ENCODE measurements at places on chromosomes 11 and 22.

GRCh38 chr11:108926171-108926840 lies 261.4 kb downstream of the DDX10 start:
- H3K27me3 ChIP-seq = no peaks in the 10 kb centered on the region
- no peak overlapping the region for H3K4me3 ChIP-seq
- no peaks in the 10 kb centered on the region for H3K36me3 ChIP-seq
- no peak overlapping the region for H3K27ac ChIP-seq
- no peak for DNase-seq
- H3K4me1 ChIP-seq = peaks cover 9% of the 10 kb centered on the region

GRCh38 chr11:64352099-64352994 lies 6.6 kb upstream of the RPS6KA4 start:
- no peaks in the 10 kb centered on the region for H3K4me1 ChIP-seq
- no peak for DNase-seq
- H3K4me3 ChIP-seq = no peak overlapping the region
- no peak overlapping the region for H3K27ac ChIP-seq
- H3K36me3 ChIP-seq = no peaks in the 10 kb centered on the region

DNA sequence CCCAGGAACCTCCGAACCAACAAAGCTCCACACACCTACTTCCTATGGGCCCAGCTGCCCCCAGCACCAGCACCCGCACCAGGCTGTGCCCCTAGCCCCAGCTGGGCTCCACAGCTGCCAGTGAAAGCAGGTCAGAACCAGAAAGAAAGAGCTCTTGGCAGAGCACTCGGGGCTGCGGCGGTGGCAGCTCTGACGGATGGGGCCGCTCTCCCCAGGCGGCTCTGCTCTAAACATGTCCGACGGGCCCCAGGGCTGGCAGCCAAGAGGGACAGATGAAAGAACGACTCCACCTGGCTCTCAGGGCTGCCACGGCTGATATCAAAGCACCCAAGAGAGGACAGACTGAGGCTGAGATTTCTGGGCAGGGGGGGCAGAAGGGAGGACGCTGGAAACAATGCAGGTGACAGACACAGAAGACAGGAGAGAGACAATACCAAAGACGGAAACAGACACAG lies 25.7 kb downstream of the LRFN4 start:
- peak; percentile 60 for DNase-seq
- H3K4me1 ChIP-seq = peaks cover 9% of the 10 kb centered on the region
- H3K36me3 ChIP-seq = no peaks in the 10 kb centered on the region
- peak overlapping the region; percentile 71 for H3K27ac ChIP-seq

- DNase-seq = no peak
- peaks cover 16% of the 10 kb centered on the region for H3K4me1 ChIP-seq
- H3K4me3 ChIP-seq = no peak overlapping the region
- H3K27ac ChIP-seq = peak overlapping the region; percentile 66
These were observed 45.1 kb downstream of the PTPRJ start for GRCh38 chr11:48025293-48025983.

- H3K36me3 ChIP-seq = no peaks in the 10 kb centered on the region
- no peaks in the 10 kb centered on the region for H3K27me3 ChIP-seq
- H3K4me1 ChIP-seq = no peaks in the 10 kb centered on the region
- no peak for DNase-seq
- H3K4me3 ChIP-seq = no peak overlapping the region
These were observed 566.4 kb downstream of the METTL15 start for GRCh38 chr11:28674433-28675103.

DNA sequence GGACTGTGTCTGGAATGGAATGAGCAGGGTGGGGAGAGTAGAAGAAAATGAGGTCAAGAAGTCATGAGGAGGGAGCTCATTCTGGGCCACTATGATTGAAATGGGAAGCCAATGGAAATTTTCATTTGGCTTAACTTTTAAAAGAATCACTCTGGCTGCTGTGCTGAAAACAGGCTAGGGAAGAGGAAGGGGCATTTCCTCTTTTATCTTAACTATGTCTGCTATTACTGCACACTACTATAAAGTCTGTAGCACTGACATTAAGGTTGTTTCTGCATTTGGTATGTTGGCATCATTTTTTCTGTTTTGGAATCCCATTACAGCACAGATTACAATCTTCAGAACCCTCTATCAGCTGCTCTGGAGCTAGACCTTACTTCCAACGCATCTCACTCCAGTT lies 8.2 kb downstream of the PATL1 start:
- H3K36me3 ChIP-seq = peaks cover 2% of the 10 kb centered on the region
- peaks cover under 1% of the 10 kb centered on the region for H3K4me1 ChIP-seq
- no peak overlapping the region for H3K4me3 ChIP-seq
- no peaks in the 10 kb centered on the region for H3K27me3 ChIP-seq
- no peak for DNase-seq

DNA sequence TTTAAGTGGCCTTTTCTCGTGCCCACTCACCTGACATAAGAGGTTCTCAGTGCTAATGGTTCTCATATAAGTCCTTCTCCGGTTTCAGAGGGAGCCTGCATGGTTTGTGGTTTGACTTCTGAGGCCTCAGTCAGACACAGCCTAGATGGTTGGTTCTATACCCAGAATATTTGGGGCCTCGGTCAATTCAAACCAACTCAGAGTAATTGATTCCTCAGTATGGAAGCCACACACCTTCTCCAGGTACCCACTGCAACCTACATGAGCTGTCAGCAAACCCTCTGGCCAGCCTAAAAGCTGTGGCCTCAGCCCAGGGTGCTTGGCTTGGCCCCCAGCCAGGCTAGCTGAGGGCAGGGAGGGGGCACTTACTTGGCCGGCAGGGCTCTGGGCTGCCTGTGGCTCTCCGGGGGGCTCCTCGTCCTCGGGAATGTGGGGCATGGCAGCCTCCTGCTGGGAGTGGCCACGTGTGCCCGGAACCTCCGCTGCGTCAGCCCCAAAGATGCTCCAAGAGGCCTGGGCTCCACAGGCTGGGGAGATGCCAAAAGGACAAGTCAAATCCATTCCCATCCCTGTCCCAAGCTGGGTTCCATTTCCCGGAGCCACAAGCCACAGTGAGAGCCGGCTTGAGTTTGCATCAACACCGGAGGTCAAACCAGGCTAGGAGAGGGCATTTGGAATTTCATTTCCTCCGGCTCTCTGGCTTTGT lies 41.7 kb downstream of the IRAG1 start:
- peak overlapping the region; percentile 47 for H3K27ac ChIP-seq
- no peak overlapping the region for H3K4me3 ChIP-seq
- DNase-seq = no peak
- peaks cover 18% of the 10 kb centered on the region for H3K4me1 ChIP-seq

DNA sequence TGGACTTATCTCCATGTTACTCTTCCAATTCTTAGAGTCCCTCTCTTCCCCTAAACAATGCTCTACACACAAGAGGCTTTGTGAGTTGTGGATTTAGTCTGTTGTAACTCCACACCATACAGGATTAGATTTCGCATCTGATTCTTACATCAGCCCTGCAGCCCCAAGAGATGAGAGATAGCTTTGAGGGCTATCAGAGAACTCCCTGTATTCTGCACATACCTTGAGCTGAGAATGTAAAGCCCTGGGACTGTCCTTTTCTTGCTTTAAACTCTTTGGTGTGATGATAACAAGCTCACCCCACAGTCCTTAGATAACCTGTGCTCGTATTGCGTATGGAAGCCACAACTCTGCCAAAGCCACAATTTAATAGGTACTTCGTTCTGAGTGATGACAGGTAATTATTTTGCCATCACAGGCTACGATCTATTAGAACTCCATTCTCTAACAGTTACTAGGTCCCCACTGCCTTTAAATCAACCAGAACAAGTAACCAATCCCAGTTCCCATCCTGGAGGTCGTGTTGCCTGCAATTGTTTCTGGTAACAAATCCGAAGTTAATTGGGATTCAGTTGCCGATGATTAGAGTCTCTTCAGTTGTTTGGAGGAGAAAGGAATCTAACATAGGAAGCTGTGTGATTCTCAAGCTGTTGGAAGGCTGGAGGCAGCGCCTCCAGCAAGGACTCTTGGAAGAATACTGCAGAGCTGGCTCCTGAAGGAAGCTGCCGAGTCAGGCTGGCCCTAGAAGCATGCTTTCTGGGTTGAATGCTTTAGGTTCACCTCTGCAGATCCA lies 1.3 kb upstream of the PARVG start:
- no peaks in the 10 kb centered on the region for H3K4me1 ChIP-seq
- no peak for DNase-seq
- H3K36me3 ChIP-seq = no peaks in the 10 kb centered on the region
- no peak overlapping the region for H3K27ac ChIP-seq
- peaks cover 15% of the 10 kb centered on the region for H3K27me3 ChIP-seq

DNA sequence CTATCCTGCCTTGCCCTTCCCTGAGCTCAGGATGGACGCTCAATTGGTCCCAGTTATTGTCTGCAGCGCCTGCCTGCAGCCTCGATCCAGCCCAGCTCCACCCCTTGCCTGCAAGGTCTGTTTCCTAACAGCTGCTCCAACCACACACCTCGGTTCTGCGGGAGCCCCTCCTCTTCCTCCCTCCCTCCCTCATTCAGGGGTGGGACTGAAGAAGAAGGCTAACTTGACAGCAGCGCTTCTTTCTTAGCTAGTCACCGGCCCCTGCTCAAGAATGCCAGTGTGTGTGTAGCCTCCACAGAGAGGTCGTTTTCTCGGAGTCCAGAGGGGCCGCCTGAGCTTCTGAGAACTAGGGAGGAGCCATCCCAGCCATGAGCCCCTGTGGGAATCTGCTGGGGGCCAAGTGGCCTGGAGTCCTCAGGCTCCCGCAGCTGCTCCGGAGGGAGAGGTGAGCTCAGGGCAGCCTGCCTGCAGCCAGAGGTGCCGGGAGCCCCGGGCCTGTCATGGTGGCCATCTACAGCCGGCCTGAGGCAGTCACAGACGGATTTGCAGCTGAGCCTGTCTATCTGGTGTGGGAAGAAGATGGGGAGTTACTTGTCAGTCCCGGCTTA lies 36.1 kb downstream of the LIMK2 start:
- peak; percentile 55 for DNase-seq
- H3K27ac ChIP-seq = peak overlapping the region; percentile 42
- H3K27me3 ChIP-seq = no peaks in the 10 kb centered on the region
- H3K4me1 ChIP-seq = peaks cover 30% of the 10 kb centered on the region
- peak overlapping the region; percentile 48 for H3K4me3 ChIP-seq

DNA sequence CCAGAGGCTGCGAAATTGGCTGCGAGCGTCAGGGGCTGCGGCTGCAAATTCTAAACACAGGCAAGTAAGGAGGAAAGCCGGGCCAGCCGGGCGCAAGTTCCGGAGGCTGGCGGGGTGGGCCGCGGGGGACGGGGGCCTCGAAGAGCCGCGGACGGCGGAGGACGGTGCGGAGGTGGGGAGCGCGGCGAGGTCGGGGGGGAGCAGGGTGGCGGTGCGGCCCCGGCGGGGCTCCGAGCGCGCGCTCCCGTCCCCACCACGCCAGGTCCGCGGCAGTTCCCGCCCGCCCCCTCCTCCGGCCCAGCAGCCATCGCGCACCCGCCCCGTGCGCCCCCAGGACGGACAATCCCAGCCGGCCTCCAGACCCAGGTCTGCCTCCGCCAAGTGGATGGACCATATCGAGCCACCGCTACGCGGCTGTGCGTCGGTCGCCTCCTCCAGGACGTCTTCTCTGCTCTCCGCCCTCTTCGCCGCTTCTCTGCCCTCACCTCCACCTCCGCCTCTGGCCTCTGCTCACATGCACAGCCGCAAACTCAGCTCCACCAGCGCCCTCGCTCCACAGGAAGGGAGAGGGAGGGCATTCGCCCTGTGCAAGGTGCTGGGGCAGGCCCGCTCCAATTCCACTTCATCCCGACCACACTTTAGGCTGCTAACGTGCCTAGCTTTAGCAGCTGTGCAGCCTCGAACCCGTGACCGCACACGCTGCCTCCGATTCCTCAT lies 7.2 kb downstream of the ELFN2 start:
- no peaks in the 10 kb centered on the region for H3K36me3 ChIP-seq
- no peaks in the 10 kb centered on the region for H3K4me1 ChIP-seq
- H3K27ac ChIP-seq = no peak overlapping the region
- no peak for DNase-seq
